ENCODE measurements at places on chromosomes 6 and 20.
A peak's percentile ranks its signal among the peaks of the same experiment; 100 is the strongest.

DNA sequence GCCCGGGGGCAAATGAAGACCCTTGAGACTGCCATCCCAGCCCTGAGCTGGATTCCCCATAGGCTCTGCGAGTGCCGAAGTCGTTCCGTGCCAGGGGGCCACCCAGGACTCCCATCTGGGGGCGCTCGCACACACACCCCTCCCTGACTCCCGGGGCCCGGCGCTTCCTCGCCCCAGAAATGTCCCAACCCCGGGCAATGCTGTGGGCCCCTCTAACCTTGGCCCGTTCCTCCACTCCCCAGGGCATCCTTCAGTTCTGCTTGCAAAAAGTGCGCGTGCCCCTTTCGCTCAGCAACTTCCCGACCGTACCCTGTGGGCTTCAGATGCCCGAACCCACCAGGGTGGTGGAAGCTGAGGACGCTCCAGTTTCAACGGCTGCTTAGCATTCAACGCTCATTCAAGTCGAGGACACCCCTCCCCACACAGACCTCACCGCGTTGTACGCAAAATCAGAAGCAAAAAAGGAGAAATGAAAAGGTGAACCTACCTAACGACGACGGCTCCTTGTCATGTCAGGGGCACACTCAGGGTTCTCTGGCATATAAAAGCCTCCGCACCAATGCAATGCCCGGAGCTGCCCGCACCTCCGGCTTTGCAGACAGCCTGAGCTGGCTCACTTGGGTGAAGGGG is 25.3 kb downstream of the RIPOR2 start:
- DNase-seq, result no peak

GRCh38 chr6:101404775-101405174 is 11.3 kb downstream of the GRIK2 start:
- DNase-seq, result no peak

- DNase-seq, result no peak
Measured at GRCh38 chr20:10670501-10671220, 3.1 kb downstream of the JAG1 start.

DNA sequence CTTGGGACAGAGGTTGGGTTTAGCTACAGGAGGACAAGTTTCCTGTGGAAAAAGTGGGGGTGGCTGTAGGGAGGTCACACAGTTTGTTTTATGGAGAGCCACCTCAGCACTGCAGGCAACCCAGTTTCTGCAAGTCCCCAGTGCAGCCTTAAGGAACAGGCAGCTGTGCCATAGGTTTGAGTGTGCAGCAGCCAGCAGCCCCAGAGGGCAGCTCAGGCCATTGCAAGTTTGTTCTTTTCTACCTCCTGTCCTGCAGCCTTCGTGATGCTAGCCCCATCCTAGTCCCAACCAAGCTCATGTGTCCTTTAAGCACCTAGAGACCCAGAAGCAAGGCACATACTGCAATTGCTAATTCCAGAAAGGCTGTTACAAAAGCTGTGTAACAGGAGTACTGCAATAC is 58.8 kb downstream of the ZBTB9 start:
- no peak for DNase-seq

GRCh38 chr20:1817577-1818211 is 77.5 kb upstream of the SIRPA start:
- DNase-seq, result no peak

DNA sequence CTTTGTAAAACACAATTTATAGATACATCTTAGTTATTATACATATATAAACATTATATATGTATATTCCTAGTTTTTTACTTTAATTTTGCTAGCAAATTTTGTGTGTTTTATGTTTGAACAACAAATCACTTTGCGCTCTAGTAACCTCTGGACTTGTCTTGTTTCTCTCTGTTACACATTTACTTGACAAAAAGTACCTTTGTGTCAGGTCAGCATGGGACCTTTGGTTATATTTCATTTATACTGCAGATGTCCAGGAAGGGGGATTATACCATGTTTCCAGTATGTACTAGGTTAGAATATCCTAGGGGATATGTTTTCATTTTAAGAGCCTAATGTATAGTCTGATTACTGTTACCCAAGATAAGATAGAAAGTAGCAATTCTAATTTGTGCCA is 28.5 kb upstream of the ELOVL5 start:
- DNase-seq, result no peak

GRCh38 chr20:61966492-61967244 is 99.0 kb downstream of the TAF4 start:
- no peak for DNase-seq

DNA sequence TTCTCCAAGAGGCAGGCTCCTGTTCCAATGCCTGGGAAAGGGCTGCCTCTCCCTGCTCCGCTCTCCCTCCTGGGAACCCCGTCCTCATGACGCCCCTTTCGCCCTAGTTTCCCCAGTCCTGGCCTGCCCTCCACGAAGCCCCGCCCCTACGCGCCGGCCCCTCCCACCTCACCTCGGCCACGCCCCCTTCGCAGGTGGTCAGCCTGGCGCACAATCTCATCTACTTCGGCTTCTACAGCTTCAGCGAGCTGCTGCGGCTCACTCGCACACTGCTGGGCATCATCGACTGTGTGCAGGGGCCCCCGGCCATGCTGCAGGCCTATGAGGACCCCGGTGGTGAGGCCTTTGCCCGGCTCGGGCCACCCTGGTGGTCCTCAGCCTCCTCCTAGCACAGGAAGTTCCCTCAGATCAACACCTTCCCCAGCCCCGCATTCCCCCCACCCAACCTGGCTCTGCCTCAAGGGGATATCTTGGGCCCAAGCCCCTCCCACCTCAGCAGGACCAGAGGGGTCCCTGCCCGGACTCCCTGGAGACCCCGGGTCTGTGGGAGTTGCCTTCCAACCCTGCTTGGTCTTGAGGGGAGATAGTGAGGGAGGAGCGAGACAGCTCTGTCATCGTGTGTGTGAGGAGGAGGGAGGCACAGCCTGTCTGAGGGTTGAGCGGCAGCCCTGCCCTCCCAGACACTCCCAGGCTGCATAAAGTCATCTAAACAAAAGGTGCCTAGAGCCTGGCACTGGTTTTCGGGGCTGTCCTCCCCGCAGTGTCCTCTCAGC is 40.3 kb downstream of the UQCC2 start:
- no peak for DNase-seq

GRCh38 chr20:7399114-7399513 is 541.1 kb downstream of the HAO1 start:
- DNase-seq, result no peak

GRCh38 chr6:74128536-74128935 is 432.5 kb downstream of the CD109 start:
- DNase-seq, result no peak

DNA sequence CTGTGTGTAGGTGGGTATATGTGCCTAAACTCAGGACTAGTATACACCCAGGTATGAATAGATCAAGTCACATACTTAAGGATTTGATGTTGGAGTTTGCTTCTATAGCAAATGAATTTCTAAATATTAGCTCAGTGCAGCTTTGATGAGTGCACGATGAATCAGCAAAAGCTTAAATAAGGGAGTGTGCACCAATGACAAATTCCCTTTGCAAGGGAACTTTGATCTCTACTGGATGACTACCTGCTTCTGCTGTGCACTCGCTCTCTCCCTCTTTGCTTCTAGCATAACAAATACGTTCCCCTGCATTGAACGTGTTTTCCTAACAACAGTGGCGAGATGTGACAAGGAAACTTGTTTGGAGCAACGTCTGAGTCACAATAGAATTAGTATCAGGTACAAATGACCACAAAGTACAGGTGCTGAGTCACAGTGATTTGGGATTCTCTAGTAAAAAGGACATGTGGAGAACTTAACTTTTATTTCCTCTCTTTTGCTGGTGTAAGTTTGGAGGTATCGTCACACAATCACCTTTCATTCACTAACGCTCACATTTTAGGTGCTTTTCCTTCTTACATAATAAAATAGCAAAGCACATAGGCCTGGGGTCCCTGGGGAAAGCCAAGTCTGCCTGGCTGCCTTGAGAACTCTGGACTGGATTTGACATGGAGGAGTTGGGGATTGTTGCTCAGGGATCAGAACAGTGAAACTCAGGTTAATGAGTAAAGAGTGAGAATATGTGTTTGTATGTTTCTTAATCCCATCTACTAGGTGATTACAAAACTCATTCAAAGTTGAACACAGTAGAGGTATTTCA is 49.7 kb downstream of the KLHL31 start:
- no peak for DNase-seq

DNA sequence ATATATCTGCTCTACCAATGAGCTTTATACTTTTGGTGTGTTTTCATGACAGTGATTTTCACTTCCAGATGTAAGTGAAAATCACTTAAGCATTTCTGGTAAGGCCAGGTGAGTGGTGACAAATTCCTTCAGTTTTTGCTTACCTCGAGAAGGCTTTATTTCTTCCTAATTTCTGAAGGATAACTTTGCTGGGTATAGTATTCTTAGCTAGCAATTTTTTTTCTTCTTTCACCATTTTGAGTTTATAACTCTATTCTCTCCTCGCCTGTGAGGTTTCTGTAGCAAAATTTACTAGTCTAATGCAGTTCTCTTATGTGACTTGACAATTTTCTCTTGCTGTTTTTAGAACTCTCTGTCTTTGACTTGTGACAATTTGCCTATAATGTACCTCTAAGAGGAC is 7.1 kb downstream of the FHL5 start:
- DNase-seq, result no peak

- DNase-seq, result no peak
Measured at GRCh38 chr20:48808382-48809034, 19.3 kb downstream of the PREX1 start.

DNA sequence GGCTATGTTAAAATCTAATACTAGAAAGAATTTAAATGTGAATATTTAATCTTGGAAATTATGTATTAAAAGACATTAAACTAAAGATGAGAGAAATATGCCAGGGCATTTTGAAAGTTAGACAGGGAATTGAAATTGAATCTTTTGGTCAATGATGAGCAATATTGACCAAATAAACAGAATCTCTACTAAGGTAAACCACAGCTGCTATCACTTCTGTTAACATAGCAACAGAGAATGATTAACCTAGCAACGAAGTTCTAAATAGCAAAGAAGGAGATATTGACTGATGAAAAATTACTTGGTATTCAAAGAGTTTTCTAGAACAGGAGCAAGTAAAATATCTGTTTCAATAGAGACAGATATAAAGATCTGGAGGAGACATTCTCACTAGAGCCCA is 45.2 kb upstream of the RSPO3 start:
- no peak for DNase-seq

GRCh38 chr6:49582529-49582928 is 32.1 kb downstream of the C6orf141 start:
- no peak for DNase-seq

- DNase-seq, result peak; percentile 19
Measured at GRCh38 chr6:157822245-157823000, 623 bp upstream of the SNX9 start.

- DNase-seq, result peak; percentile 31
Measured at GRCh38 chr6:123333000-123333756, 303.6 kb downstream of the TRDN start.

DNA sequence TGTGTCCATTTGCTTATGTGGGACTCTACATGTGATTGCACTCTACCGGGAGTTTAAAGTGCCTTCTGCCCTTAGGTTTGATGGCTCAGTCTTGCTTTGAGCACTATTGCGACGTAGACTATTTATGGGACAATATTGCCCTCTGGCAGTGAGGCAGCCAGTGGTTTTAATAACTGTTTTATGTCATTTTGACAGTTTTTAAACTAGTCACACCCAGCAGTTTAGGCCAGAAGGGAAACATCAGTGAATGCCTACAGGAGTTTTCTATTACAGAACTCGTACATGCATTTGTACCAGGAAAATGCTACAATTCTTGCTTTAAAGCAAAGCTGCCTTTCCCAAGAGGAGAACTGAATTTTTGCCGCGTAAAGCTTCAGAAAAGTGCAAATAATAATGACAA is 813.7 kb downstream of the KIF16B start:
- DNase-seq, result peak; percentile 93

- DNase-seq, result peak; percentile 18
Measured at GRCh38 chr6:137025786-137026730, 18.7 kb downstream of the IL20RA start.

GRCh38 chr20:34581341-34582184 is 23.0 kb downstream of the MAP1LC3A start:
- peak; percentile 48 for DNase-seq

DNA sequence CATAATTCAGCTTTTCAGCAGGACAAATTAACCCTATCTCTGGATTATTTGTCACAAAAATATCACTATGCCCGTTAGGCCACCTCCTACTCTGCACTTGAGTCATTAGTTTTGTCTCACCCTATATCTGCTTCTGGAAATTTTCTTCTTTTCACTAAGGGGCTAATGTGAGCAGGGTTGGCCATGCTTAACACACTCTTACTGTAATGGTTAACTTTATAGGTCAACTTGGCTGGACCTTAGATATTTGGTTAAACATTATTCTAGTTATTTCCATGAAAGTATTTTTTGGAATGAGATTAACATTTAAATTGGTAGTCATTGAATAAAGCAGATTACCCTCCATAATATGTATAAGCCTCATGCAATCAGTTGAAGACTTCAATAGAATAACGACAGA is 394.6 kb upstream of the PTCHD4 start:
- DNase-seq, result no peak
